Posterior cingulate gyrus (tissue), 11 donors: ENCODE measurements at places on chromosomes 2 and 18.

- DNase-seq, result no peak
Measured at GRCh38 chr2:84719434-84719833, 161.4 kb downstream of the TRABD2A start.

GRCh38 chr18:47677952-47678351 is 252.5 kb downstream of the SMAD2 start:
- DNase-seq, result no peak

- no peak for DNase-seq
Measured at GRCh38 chr2:164538240-164538866, 82.9 kb downstream of the GRB14 start.

GRCh38 chr18:22226801-22227200 is 57.4 kb downstream of the GATA6 start:
- no peak for DNase-seq

- DNase-seq, result peak; percentile 90
Measured at GRCh38 chr2:24050041-24050979, 769 bp downstream of the FKBP1B start.

DNA sequence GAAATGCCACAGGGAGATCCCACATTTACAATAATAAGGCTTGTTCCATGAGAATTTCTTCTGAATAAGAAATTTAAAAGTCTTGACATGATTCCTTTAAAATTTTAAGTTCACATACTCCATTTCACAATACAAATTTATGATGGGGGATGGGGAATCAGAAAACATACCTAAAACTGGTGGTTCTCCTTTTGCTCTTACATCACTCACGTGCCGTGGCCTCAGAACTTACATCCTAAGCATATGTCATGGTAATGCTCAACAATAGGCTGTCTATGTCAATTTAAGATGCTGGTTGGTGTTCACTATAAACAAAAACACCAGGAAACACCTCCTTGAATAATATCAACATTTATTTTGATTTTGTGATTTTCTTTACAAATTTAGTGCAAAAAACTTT is 12.8 kb downstream of the UPP2 start:
- DNase-seq, result no peak

DNA sequence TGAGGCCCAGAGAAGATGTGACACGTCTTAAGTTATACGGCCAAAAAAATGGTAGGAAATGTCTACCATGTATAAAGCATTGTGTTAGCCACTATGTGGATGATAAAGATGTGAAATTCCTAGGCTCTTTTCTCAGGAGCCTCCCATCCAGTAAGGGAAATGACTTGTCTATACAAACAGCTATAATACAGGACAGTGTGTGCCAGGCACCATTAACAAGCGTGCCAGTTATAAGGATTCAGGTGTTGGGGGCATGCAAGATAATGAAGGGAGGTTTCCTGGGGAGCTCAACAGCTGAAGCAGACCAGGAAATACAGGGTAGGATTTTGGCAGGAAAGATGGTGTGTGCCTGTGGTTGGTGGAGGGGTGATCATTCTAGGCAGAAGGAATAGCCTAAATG is 37.6 kb downstream of the ALPK2 start:
- DNase-seq, result no peak

DNA sequence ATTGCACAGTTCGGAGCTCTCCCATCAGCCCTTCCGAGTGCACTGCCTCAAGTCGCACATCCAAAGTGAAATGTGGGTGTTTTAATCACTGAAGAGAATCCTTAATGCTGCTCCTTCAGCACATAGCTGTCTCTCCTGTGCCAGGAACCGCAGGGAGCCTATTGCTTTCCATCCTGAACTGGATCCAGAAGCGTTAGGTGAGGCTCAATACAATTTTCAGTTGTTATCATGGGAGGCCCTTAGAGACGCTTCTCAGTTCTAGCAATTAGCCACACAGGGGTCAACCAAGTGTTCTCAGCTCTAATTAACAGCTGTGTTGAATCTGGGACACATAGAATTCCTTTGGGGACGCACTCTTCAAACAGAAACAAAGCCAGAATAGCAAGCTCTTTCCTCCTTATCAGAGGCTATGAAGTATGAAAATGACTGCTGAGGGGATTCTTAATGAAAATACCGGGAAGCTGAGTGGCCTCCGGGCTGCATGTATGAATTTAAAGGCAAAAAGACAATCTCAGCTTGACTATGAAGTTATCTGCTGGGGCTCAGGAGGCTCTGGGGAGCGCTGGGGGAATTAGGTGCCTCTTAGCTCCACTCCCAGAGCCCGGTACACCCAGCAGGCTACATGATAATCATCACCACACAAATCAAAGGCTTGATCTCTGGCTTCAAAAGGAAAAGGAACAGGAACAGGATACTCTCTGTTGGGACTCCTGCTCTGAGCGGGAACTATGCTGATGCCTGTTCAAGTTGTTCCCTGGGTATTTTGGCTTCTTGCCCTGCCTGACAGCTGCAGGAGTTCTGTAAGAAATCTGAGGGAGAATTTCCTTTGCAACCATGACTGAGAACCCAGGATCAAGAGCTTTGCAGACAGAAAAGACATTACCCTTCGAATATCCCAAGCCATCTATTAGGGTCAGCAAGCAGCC is 55.4 kb upstream of the NCOA1 start:
- peak; percentile 73 for DNase-seq

GRCh38 chr18:59633961-59634485 is 63.2 kb downstream of the CCBE1 start:
- DNase-seq, result no peak

- DNase-seq, result no peak
Measured at GRCh38 chr2:178428396-178428806, 22.6 kb downstream of the PRKRA start.

GRCh38 chr2:43136876-43137275 is 89.5 kb downstream of the ZFP36L2 start:
- DNase-seq, result no peak

DNA sequence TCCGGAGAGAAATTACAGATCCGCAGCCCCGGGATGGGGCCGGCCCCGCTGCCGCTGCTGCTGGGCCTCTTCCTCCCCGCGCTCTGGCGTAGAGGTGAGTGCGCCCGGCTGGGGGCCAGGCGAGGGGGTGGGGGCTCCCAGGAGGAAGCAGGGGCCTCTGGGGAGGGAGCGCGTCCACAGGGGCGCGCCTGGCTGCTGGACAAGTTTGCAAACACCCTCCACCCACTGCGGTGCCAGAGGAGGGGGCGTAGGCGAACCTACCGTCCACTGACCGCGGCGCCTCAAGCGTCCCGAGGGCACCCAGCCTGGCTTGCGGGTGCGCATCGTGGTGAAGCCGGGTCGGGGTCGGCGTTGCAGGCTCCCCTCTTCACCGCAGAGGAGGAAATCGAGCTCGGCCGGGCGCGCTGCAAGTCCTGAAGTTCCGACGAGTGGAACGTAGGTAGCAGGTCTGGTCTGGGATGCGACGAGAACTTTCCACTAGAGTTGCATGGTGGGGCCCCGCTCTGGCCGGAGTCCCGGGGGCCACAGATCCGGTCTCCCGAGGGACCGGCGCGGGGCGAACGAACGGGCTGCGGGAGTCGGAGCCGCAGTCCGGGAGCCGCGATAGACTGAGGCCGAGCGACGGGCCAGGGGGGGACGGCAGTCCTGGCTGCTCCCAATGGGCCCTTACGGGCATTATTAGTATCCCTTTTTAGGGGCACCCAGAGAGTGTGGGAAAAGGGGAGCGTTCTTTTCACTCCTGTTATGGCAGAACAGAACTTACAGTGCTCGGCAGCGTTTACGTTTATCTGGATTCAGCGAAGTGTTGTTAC is 502 bp downstream of the MERTK start:
- no peak for DNase-seq

GRCh38 chr2:39264733-39265132 is 21.0 kb upstream of the CDKL4 start:
- DNase-seq, result no peak

- DNase-seq, result no peak
Measured at GRCh38 chr2:120344214-120344975, 1.5 kb upstream of the INHBB start.

DNA sequence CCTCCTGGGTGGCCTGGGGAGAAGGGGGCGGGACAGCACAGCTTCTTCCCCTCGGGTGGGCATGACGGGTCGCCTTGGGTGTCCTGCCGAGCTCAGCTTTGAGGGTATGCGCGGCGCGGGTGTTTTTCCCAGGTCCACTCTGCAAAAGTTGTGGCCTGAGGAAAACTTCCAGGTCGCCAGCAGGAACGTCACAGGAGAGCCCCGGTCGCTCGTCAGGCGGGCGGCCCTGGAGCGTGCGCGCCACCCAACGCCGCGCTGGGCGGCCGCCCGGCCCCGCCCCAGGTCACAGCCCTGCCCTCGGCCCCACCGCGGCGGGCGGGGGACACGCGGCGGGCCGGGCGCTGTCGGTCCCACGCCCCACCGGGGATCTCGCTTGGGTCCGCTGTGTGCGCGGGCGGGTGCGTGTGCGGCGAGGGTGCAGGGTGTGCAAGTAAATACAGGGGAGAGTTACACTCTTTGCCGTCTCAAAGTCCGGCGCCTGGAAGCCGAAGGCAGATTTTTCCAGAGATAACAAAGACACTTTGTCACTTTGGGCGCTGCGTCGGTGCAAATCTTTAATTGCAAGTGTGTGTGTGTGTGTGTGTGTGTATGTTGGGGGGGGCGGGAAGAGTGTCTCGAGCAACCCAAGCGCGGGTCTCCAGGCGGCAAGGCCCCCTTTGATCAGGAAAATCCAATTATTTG is 616 bp upstream of the SP5 start:
- no peak for DNase-seq
